Prostate gland (tissue), 2 donors: ENCODE measurements at places on chromosomes 12 and 14. TPM values are rescaled to one million over a fixed set of nuclear protein-coding genes. Genes with fewer than 3 reads are reported as not detected.

DNA sequence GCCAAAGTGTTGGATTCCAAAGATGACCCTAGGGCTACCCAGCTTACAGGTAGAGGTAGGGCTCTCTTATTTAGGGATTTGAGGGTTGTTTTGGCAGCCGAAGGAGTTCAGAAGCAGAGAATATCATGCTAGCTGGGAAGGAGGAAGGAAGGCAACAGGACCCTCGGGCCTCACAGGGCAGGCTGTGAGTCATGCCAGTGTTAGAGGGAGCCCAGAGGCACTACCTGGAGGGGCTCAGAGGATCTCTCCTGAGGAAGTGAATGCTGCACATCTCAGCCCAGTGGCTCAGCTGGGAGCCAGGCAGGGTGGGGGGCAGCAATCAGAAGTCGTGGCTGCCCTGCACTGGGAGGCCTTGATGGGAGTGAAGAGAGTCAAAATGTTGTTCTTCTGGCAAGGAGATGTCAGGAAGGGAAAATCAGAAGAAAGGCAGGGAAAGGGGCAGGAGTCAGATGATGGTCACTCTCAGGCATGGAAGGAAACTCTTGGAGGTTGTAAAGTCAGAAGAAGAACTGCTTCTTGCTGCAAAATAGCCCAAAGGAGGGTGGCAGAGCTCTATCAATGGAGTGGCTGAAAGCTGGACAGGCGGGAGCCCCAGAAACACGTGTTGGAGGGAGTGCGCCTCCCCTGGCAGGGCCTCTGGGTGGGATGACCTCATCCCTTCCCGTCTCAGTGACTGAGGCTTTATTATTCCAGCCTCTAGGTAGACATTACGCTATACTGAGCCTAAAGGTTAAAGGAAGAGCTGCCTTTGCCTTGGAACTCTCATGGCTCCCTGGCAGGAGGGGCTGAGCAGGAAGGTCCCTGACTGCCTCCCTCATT is 141.3 kb downstream of the SMOC1 start:
- H3K4me1 ChIP-seq = no peaks in the 10 kb centered on the region
- DNase-seq = no peak
- H3K27ac ChIP-seq = no peak overlapping the region
- H3K27me3 ChIP-seq = no peaks in the 10 kb centered on the region
- no peak overlapping the region for H3K4me3 ChIP-seq

NELL2 gene
- 5.8 TPM for total RNA-seq

SLC17A8 gene
- not detected for total RNA-seq

DNA sequence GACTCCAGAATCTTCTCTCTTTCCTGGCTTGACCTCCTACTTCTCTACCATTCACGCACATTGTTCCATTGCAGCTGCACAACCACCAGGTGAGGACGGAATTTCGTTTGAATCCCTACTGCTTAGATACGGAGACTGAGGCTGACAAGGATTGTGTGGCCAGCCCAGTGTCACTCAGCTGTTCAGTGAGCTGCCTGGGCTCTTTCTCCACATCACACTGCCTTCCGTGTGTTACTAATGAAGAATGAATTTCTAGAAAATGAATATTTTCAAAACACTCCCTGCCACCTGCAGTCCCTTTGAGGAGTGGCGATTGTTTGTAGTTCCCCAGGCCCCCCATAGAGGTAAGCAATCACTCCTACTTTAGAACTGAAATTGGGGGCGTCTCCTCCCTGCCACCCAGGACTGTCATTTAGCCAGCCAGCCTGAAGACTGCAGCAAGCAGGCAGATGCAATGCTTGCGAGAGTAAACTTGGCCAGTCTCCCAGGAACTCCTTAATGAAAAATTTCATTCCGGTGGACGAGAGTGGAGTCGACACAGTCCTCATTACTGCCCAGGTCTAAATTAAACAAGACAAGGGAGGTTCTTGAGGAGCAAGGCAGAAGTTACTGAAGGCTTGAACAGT is 239.7 kb downstream of the SLC41A2 start:
- no peaks in the 10 kb centered on the region for H3K36me3 ChIP-seq
- no peak overlapping the region for H3K27ac ChIP-seq
- H3K4me1 ChIP-seq = no peaks in the 10 kb centered on the region
- H3K4me3 ChIP-seq = no peak overlapping the region
- H3K27me3 ChIP-seq = no peaks in the 10 kb centered on the region

HOXC11 gene
- total RNA-seq = not detected
